ENCODE measurements at places on chromosomes 1 and 21. TPM values are rescaled to one million over a fixed set of nuclear protein-coding genes. Genes with fewer than 3 reads are reported as not detected.
A peak's percentile ranks its signal among the peaks of the same experiment; 100 is the strongest.

GRCh38 chr1:156912861-156913808, 7.3 kb upstream of the LRRC71 start:
- no peak for DNase-seq
- no peaks in the 10 kb centered on the region for H3K27me3 ChIP-seq
- no peaks in the 10 kb centered on the region for H3K4me1 ChIP-seq
- H3K27ac ChIP-seq, result no peak overlapping the region

GRCh38 chr1:7385471-7386225, 385.4 kb upstream of the VAMP3 start:
- no peak overlapping the region for H3K27ac ChIP-seq
- DNase-seq, result no peak
- H3K27me3 ChIP-seq, result no peaks in the 10 kb centered on the region

DNA sequence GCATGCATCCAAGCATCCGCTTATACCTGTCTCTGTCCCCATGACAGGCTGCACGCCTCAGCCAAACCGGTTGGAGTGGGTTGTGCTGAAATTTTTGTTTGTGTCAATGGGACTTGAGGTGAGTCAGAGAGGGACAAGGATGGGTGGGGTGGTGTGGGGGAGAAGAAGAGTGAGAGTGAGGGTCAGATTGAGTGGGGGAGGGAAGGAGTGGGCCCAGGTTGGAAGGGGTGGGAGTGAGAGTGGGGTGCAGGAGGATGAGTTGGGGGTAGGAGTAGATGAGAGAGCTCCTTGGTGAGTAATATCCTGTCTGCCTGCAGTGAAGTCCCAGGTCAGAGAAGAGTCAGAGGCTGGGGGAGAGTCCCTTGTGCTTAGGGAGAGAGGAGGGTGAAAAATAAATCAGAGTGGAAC, 3.3 kb upstream of the NECTIN4 start:
- DNase-seq, result no peak
- H3K27ac ChIP-seq, result no peak overlapping the region
- H3K36me3 ChIP-seq, result no peaks in the 10 kb centered on the region
- no peak overlapping the region for H3K4me3 ChIP-seq

DNA sequence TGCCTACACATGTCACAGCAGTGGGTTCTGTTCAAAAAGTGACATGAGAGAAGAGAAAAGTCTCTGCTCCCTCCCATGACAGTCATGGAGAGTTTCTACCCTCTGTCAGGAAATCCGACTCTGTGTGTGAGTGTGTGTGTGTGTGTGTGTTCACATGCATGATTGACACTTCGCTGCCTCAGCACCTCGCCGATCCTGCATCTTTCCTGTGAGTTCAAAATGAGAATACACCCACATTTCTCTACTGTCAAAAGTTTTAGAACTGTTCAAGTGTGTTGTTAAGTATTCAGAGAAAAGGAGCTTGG, 46.2 kb upstream of the COX20 start:
- no peaks in the 10 kb centered on the region for H3K27me3 ChIP-seq
- no peak overlapping the region for H3K27ac ChIP-seq
- no peaks in the 10 kb centered on the region for H3K4me1 ChIP-seq
- no peak for DNase-seq

DNA sequence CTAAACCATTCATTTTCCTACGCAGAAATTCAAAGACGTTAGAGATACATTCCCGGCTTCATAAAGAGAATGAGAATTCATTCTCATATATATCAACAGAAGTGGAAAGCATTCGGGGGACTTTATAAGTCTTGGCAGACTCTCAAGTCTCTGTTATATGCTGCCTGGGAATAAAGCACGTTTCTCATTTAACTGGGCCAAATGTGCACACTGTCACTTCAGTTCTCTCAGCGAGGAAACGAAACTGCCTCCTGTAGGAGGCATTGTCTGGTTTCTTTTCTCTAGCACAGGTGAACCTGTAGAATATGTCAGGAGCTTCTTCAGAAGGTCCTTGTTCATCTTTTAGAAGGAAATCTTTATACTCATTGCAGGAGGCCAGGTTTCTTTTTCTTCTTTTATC, 367.6 kb downstream of the PTBP2 start:
- no peaks in the 10 kb centered on the region for H3K27me3 ChIP-seq
- no peak overlapping the region for H3K4me3 ChIP-seq
- no peak overlapping the region for H3K27ac ChIP-seq
- no peaks in the 10 kb centered on the region for H3K4me1 ChIP-seq
- no peaks in the 10 kb centered on the region for H3K36me3 ChIP-seq
- no peak for DNase-seq

DNA sequence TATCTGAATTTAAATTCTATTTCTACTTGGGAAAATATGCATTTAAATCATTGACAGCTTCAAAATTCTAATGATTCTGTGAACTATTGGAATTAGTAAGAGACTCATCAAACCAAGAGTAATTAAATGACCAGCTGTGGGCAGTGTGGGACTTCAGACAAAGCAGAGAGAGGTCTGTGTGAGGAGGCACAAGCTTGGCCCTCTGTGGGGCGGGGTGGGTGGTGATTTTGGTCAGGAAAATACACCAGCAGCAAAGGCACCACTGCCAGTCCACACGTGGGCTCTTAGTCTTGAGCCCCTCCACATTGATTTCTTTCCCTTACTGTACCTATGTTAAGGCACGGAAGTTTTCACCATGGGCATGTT, 39.2 kb upstream of the RAB4A start:
- no peak for DNase-seq
- H3K27me3 ChIP-seq, result no peaks in the 10 kb centered on the region
- H3K4me3 ChIP-seq, result no peak overlapping the region
- no peaks in the 10 kb centered on the region for H3K36me3 ChIP-seq

GRCh38 chr1:2204415-2205190, 10.0 kb upstream of the FAAP20 start:
- H3K27me3 ChIP-seq, result no peaks in the 10 kb centered on the region
- peaks cover 4% of the 10 kb centered on the region for H3K4me1 ChIP-seq
- no peak for DNase-seq
- H3K4me3 ChIP-seq, result peak overlapping the region; percentile 27

GRCh38 chr1:203271018-203271743, 34.1 kb upstream of the BTG2 start:
- no peak overlapping the region for H3K4me3 ChIP-seq
- H3K27me3 ChIP-seq, result no peaks in the 10 kb centered on the region
- H3K4me1 ChIP-seq, result peaks cover 49% of the 10 kb centered on the region
- no peaks in the 10 kb centered on the region for H3K36me3 ChIP-seq
- peak; percentile 82 for DNase-seq
- peak overlapping the region; percentile 37 for H3K27ac ChIP-seq

Gene DNM3
- 2.5 TPM for total RNA-seq

Gene NBL1
- total RNA-seq, result 36.1 TPM

DNA sequence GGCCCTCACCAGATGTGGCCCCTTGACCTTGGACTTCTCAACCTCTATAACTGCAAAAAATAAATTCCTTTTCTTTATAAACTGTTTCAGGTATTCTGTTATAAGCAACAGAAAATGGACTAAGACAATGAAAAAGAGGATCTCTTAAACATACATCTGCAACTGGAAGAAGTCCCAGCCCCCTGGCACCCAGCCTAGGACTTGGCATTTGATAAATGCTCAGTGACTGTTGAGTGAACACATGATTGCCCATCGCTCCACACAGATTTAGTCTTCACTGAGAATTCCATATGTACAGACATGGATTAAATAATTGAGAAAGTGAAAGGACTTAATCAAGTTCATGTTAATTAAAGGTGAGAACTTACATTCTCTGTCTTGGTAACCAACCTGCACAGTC, 344.9 kb upstream of the RUNX1 start:
- H3K27ac ChIP-seq, result no peak overlapping the region
- no peaks in the 10 kb centered on the region for H3K36me3 ChIP-seq
- H3K4me3 ChIP-seq, result no peak overlapping the region
- H3K4me1 ChIP-seq, result no peaks in the 10 kb centered on the region
- H3K27me3 ChIP-seq, result no peaks in the 10 kb centered on the region

GRCh38 chr1:17167041-17167785, 37.7 kb upstream of the PADI1 start:
- no peak overlapping the region for H3K27ac ChIP-seq
- no peak overlapping the region for H3K4me3 ChIP-seq
- no peaks in the 10 kb centered on the region for H3K4me1 ChIP-seq
- no peaks in the 10 kb centered on the region for H3K36me3 ChIP-seq
- no peak for DNase-seq

Gene KCNK1
- not detected for total RNA-seq

DNA sequence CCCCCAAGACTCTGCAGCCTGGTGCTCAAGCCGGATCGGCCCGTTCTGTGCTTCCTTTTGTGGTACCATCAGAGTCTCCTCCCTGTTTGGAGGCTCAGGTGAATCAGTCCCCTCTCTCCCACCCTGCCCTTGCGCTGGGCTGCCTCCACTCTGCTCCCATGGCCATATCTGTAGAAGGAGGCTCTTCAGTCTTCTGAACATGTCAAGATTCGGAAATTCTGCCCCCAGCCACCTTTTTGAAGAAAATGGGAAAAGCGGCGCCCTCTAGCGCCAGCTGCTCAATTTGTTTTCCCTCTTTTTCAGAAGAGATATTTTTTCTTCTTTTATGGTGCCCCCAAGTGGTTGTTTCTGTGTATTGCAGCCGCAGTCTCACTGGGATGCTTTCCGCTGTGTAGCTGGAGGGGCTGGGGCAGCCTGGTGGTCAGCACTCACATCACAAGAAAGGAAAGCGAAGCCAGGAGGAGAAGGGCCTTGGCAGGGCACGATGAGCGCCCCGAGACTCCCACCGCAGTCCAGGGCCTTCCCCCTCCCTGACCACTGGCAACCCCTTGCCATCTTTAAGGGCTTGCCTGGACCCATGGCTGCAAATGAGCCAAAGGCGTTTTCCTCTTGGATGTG, 58.4 kb upstream of the CACNA1E start:
- peak; percentile 76 for DNase-seq
- H3K4me3 ChIP-seq, result peak overlapping the region; percentile 26
- H3K27ac ChIP-seq, result no peak overlapping the region
- H3K36me3 ChIP-seq, result no peaks in the 10 kb centered on the region
- peaks cover 3% of the 10 kb centered on the region for H3K4me1 ChIP-seq
- H3K27me3 ChIP-seq, result no peaks in the 10 kb centered on the region

DNA sequence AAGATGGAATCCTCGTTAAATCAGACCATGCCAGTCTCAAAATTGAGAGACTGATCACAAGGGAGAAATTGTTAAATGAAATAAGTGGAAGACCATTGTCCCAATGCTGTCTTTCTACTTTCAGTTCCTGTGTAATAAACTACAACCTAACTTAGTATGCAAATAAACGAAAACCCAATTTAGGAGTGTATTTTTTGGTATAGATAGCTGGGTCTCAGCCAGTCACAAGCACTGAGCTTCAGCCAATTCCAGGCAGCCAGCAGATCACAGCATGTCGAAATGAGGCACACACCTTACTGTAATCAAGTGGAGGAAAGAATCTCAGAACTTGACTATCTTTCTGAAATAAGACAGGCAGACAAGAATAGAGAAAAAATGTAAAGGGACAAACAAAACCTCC, 33.0 kb upstream of the VN1R5 start:
- H3K27ac ChIP-seq, result no peak overlapping the region
- no peaks in the 10 kb centered on the region for H3K27me3 ChIP-seq
- no peaks in the 10 kb centered on the region for H3K36me3 ChIP-seq

Gene TMEM61
- total RNA-seq, result not detected

Measured in naive thymus-derived CD4-positive, alpha-beta T cell (primary cell).